B cell (primary cell): ENCODE measurements at places on chromosomes 16 and 17. TPM values are rescaled to one million over a fixed set of nuclear protein-coding genes. Genes with fewer than 3 reads are reported as not detected.

GRCh38 chr16:23286131-23286532 is 16.0 kb upstream of the SCNN1B start:
- DNase-seq: no peak

GRCh38 chr16:53924331-53925106 is 220.6 kb downstream of the FTO start:
- no peak for DNase-seq

GRCh38 chr16:79217375-79218011 is 383.0 kb downstream of the MAF start:
- DNase-seq: no peak

Gene TNFRSF13B
- 37.8 and 74.5 TPM in 2 replicates for polyA plus RNA-seq
